GM06990 (cell line): ENCODE measurements at places on chromosomes 7 and 10.

DNA sequence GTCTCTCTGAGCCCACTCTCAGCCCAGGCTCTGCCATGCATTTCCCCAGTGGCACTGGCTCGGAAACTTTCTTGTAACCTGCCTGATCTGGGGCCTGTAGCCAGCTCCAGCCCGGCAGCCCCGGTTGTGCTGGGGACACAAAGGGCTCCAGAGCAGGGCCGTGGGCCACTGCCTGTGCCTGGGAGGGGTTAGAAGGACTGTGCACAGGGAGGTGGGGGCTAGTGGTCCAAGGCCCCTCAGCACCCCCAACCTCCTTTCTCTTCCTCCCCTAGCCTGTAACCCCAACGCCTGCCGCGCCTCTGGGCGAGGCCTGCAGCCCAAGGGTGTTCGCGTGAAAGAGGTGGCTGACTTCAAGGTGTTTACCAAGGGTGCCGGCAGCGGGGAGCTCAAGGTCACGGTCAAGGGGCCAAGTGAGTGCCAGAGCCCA is 9.6 kb downstream of the FLNC start:
- no peak for DNase-seq

- no peak for DNase-seq
Observed at GRCh38 chr10:72809006-72809405, 84.5 kb upstream of the OIT3 start.

GRCh38 chr7:34758111-34758601 is 100.1 kb downstream of the NPSR1 start:
- DNase-seq: no peak

DNA sequence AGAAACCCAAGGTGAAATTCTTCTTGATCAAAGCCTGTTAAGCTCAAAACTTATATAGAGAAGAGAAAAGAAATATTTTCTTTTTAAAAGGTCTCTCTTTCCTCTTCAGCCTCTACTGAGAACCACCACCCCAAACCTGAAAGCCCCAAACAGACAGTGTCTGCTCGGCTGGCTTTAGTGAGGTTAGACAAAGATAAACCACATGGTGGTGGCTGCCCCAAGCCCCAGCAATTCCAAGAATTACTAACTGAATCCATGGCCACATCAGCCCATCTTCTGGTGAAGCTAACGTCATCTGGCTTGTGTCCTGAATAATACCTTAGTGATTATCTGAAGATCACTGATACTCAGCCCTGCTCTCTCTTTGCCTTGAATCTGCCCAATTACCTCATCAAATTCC is 275.0 kb downstream of the ELMO1 start:
- DNase-seq: no peak

DNA sequence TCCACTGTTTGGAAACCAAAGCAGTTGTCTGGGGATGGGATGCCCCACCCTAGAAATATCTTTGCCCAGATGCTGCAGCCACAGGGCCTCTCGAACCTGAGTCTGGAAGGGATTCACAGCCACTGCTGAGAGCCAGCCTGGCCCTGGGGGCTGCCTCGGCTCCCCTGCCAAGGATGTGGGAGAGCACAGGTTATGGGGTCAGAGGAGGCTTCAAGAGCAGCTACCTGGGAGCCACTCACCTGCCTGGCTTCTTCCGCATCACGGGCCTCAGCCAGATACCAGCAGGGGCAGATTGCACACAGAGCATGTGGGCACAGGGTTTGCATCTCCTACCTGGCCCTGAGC is 5.4 kb upstream of the PWWP2B start:
- no peak for DNase-seq

DNA sequence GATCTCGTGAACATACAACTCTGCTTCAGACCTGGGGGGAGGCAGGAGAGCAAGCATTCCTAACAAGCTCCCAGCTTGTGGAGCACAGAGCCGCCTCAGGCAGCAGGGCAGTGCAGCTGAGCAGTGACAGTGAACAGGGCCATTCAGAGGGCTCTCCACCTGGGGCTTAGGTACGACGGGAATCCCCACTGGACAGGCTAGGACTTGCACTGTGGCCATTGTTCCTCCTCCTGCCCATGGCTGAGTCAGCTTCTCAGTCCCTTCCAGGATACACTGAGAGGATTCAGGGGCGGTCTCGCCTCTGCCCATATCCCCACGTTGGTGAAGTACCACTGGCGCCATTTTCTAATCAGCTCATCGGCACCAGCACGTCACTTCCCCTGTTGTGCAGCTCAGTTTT is 71.1 kb downstream of the FIGNL1 start:
- no peak for DNase-seq

- no peak for DNase-seq
Observed at GRCh38 chr10:69892406-69892805, 90.7 kb downstream of the COL13A1 start.

GRCh38 chr7:65269150-65269856 is 104.4 kb upstream of the ZNF92 start:
- DNase-seq: peak; percentile 81

DNA sequence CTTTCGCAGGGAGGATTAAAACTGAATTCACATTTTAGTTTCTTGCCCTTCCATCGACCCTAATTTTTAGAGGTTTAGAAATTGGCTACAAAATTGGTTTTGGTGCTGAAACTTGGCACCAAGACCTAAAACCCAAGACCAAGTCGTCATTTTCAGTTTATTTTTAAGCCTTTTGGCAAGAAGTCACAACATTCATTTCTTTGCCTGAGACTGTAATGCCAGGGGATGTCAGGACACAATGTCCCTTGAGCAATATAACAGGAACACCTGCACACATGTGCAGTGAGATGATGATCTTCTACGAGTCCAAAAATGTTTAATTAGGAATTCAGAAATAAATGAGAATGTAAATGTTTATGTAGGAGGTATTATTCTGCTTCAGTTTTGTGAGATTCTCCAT is 335.4 kb upstream of the ANKRD30A start:
- no peak for DNase-seq

GRCh38 chr7:96415293-96415940 is 93.5 kb upstream of the SLC25A13 start:
- no peak for DNase-seq

DNA sequence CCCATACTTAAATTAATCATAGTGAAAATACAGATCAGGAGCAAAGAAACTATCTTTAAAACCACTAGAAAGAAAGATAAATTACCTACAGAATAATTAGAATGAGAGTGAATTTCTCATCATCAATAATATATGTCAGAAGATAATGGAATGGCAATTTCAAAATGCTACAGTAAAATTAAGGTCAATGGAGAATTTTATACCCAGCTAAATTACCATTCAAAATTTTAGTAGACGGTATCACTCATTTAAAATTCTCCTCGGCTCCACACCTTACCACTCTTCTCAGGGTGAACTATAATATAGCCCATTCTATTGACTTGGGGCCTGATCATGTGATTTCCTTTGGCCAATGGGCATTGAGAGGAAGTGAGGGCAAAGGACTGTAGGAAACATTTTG is 192.5 kb upstream of the TCERG1L start:
- DNase-seq: no peak

GRCh38 chr10:27911539-27911938 is 87.3 kb downstream of the ODAD2 start:
- DNase-seq: no peak

DNA sequence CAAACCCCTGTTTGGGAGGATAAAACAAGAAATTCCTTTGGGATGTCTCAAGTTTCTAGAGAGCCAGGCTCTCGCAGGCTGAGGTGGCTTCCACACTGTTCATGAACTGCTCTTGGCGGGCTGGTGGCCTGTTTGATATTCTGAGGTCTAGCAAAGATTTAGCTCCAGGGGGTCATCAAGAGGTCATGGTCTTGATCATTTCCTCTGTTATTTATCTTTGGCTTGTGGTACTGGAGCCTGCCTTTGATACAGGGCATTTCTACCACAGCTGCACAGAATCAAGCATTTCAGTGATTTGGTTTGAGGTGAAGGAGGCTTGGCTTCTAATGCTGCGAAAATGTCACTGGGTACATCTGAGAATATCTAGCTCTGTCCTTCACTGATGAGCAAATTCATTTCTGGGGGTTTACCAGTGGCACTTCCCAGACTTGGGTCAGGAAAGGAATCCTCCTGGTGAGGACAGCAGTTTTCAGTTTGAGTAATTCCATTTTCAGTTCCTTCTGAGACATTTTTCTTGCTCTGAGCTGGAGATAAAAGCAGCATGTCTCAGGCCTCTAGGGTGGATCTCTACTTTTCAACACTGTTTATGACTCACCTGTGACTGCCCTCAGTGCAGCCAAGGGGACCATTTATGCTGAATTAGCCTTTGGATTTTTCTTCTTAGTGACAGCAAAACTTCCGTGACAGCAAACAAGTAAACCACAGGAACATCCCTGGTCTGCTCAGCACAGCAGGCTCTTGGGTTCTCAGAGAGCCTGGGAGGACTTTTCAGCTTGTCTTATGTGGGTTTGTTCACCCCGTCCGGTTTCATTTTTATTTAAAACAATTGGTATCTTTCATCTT is 312.0 kb downstream of the RNLS start:
- peak; percentile 84 for DNase-seq

DNA sequence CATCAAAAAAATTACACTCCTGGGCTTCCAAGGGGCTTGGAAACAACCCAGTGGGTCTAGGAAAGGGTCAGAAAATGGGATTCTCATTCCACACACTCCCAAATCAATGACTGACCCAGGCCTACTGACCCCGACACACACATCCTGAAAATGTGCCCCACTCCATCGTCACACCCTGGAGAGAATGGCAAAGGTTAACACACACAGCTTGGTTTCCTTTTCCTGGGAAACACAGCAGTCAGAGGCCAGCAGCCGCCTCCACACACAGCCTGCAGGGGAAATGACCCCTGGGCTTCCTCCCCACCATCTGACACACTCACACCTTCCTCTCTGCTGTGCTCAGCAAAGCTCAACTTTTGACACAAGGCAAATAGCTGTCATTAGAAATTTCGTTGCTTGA is 42.9 kb downstream of the SH3PXD2A start:
- no peak for DNase-seq

GRCh38 chr7:157650131-157650631 is 313.4 kb downstream of the DNAJB6 start:
- no peak for DNase-seq

- DNase-seq: no peak
Observed at GRCh38 chr7:128838109-128838779, 8.0 kb downstream of the FLNC start.

DNA sequence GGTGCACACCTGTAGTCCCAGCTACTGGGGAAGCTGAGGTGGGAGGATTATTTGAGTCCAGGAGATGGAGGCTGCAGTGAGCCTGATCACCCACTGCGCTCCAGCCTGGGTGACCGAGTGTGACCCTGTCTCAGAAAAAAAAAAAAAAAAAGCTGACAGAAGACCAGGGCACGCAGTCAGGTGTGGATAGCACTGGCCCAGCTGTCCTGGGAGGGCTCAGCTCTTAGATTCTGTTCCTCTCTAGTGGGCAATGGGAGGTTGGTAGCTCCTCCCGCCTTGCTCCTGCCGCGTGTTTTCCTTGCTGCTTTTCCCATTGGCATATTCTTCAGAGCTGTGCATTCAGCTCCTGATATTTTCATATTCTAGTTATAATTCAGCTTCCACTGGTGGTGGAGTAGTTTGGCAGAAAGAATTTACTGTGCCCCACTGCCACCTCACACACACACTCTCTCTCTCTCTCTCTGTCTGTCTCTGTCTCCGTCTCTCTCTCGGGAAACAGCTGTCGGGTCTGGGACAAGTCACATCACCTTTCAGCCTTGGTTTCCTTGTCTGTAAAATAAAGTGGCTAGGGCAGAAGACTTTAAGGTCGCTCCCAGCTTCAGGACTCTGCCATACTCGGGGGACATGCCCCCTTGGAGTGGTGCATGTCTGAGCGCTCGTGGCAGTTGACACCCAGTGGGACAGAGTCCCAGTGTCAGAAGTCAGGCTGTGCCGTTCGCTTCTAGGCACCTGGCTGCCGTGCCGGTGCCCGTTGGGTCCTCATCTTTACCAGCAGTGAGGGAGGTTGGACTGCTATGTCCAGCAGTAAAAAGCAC is 25.9 kb upstream of the ANKRD2 start:
- no peak for DNase-seq

GRCh38 chr7:114930829-114931655 is 9.1 kb downstream of the MDFIC start:
- peak; percentile 69 for DNase-seq

DNA sequence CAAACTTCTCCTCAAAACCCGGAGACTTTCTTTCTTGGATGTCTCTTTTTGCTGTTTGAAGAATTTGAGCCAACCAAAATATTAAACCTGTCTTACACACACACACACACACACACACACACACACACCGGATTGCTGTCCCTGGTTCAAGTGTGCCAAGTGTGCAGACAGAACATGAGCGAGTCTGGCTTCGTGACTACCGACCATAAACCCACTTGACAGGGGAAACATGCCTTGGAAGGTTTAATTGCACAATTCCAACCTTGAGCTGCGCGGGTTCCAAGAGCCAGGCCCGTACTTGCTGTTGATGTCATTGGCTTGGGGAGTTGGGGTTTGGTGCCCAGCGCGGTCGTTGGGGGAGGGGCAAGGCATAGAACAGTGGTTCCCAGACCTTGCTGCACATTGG is 1.7 kb downstream of the EGFR start:
- no peak for DNase-seq

GRCh38 chr10:131703541-131703940 is 197.3 kb upstream of the PPP2R2D start:
- no peak for DNase-seq

DNA sequence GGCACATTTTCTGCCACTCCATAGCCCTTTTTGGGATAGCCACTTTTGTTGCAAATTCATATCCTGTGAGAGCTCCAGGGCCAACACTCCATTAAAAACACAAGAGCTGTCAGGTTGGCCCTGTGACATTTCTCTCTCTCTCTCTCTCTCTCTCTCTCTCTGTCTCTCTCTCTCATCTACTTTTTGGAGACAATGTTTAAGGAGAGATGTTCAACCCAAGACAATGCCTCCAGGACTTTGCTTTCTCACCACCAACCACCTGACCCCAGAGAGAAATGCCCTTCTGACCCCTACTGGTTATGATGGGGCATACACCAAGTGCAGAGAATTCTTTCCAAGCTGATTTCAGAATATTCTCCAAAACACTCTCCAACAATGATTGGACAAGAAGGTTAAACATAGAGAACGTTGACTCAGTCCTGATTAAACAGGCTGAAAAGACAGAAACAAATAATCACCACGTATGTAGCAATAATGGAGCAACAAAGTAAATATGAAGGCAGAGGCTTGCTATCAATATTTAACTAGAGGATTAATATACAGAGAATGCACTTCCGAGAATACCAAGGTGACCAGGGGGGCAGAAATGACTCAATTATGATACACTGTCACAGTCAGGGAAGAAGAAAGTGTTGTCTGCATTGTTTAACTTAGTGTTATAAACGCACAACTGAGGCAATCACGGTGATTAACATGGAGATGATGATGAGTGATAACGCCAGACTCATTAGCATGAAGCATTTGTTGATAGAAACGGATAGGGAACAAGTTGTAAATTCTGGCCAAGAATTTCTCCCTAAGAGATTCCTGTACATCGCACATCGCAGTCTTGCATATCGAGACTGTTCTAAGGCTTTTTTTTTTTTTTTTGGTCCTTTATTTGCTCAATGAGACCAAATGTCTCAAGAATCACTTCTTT is 178.5 kb downstream of the NRP1 start:
- DNase-seq: no peak

DNA sequence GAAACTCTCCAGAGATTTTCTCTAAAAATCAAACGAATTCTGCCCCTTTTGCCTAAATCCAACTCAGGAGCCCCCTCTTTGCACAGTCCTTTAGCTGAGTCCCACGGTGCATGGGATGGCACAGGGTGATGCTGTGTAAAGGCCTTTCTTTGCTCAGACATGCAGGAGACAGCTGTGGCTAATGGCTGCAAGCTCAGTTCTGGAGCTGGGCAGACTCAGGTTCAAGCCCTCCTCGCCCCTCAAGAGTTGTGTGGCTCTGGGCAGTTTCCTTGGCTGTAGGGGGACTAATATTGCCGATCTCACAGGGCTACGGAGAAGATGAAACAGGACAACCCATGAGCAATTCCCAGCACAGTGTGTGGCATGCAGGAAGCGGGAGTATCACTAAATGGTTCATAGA is 42.6 kb downstream of the CLEC2L start:
- DNase-seq: no peak
